ENCODE measurements at places on chromosomes 4 and X.
A peak's percentile ranks its signal among the peaks of the same experiment; 100 is the strongest.

DNA sequence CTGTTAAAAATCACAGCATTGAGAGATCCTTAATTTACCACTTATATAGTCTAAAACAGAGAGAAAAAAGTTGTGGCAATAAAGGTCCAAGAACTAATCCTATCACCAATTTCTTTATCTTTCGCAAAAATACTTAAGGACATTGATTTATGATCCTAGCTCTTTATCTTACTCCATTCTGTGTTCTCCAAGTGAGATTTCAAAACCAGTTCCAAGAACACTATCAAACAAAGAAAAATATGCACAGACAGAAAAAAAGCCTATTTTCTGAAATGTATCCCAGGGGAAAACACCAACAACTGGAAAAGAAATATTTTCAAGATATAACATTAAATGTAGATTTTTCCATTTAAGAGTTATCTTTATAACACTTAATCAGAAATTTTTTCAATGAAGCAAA, 172.8 kb downstream of the APBB2 start:
- DNase-seq = no peak

GRCh38 chrX:154596290-154596929, 11.5 kb downstream of the CTAG1A start:
- DNase-seq = peak; percentile 52

GRCh38 chr4:13452927-13453579, 31.1 kb downstream of the RAB28 start:
- no peak for DNase-seq

GRCh38 chr4:48902266-48902665, 4.3 kb downstream of the OCIAD2 start:
- DNase-seq = no peak

- no peak for DNase-seq
These were observed 81.5 kb downstream of the ATP10D start for GRCh38 chr4:47566566-47566965.

- no peak for DNase-seq
These were observed 63.1 kb downstream of the SLC10A7 start for GRCh38 chr4:146458594-146458993.

- no peak for DNase-seq
These were observed 10.3 kb downstream of the ZDHHC9 start for GRCh38 chrX:129833153-129833990.

- DNase-seq = peak; percentile 53
These were observed 282.1 kb downstream of the BCOR start for GRCh38 chrX:39815631-39816030.

DNA sequence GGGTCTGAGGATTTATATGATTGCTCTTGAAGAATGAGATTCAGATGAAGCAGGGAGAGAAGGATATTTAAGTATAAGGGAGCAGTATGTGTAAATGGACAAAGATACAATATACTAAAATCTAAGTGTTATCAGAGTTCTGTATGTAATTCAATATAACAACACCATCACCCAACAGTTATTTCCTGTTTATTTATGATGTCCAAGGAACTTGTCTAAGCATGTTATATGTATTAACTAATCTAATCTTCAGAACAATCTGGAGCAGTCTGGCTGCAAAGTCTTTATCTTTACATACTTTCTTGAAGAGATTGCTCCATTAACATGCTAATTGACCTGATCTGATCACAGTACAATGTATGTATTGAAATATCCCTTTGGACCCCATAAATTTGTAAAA, 203.8 kb upstream of the WDFY3 start:
- DNase-seq = no peak

- DNase-seq = no peak
These were observed 25.2 kb upstream of the SORCS2 start for GRCh38 chr4:7166981-7167700.

GRCh38 chr4:129094347-129094746, 1.0 kb upstream of the SCLT1 start:
- no peak for DNase-seq

DNA sequence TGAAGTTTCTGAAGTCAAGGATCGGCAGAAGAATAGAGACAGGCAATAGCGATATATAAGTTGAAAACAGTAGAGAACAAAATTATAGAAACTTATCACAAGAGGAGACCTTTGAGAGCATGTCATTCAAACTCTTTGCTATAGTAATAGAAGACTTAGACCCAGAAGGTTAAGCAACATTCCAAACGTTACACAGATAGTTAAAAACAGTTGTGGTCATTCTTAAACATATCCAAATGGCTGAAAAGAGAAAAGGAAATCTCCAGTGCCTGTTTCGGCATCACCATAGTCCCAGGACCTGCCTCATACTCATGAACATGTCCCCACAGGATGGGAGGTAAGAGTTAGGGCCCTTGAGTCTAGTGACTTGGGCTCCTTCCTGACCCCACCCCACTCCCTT, 258.1 kb upstream of the NOCT start:
- DNase-seq = no peak

DNA sequence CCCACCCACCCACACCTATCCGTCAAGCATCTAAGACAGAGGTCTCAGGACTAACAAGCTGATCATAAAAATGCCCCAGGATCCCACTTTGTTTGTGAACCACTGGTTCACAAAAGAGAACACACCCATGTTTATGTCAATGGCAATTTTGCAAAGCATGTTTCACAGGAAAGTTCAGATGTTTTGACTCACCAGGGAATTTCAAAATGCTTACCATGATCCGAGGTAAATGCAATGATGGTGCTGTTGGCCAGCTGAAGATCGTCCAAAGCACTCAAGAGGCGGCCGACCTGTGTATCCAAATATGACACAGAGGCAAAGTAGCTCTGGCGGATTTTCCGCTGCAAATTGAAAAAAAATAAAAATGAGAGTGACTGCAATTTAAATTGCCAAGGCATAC, 15.0 kb downstream of the IDS start:
- no peak for DNase-seq

GRCh38 chr4:84531689-84532088, 32.6 kb upstream of the NKX6-1 start:
- DNase-seq = no peak

- DNase-seq = no peak
These were observed 57.7 kb upstream of the PASD1 start for GRCh38 chrX:151505796-151506195.

DNA sequence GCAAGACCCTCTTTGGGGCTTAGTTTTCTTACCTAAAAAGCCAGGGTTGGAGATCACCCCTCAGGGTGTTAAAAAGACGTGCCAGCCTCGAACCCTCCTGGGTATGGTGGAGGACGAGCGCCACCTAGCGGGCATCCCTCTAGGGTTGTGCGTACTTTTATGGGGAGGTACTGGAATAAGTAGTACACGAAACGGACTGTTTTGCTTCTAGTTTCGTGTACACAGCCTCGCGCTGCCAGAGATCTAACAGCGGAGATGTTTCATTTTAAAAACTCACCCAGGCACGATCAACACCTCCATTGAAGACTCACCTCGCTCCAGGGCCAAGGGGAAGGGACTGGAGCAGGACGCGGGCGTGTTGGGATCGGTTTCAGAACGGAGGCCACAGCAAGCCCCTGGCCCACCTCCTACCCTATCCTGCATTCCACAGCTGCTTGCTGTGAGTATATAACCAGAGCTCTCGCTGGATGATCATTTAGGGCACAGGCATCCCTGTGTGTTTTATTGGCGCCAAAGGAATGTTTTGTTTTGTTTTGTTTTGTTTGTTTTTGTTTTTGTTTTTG, 4.8 kb upstream of the NKX3-2 start:
- peak; percentile 88 for DNase-seq

DNA sequence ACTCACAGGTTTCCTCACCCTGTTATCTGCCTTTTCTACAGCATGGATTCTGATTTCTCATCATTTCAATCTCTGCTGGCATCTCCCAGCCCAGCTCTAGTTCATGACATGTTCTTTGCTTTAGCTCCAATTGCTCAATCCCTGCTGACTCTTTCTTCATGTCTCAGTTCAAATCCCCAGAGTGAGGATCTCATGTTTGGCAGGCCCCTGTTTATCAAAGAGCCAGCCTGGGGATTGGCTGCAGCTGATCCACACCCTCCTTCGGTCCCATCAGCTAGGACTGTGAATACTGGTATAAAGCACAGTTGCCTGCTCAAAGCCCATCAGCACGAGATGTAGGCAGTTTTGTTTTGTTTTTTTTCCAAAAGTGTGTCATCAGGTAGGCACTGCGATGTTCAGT, 14.4 kb upstream of the CC2D2A start:
- no peak for DNase-seq

DNA sequence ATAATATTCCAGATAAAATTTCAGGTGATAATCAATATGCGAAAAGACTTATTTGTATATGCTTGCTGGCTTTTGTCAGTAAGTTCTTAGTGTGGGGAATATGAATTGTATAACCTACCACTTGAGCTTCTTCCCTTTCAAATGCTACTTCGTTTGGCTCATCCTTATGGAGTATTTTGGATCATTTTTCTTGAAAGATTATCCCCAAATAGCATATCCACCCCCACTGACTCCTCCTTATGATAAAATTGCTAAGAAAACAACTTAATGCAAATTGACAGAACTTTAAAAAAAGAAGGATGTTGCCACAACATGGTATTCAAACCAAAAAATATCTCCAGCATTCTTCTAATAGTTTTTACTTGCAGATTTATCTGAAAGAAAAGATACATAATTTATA, 393.3 kb downstream of the PPP3CA start:
- no peak for DNase-seq

GRCh38 chr4:27007507-27007906, 146.9 kb downstream of the STIM2 start:
- no peak for DNase-seq

DNA sequence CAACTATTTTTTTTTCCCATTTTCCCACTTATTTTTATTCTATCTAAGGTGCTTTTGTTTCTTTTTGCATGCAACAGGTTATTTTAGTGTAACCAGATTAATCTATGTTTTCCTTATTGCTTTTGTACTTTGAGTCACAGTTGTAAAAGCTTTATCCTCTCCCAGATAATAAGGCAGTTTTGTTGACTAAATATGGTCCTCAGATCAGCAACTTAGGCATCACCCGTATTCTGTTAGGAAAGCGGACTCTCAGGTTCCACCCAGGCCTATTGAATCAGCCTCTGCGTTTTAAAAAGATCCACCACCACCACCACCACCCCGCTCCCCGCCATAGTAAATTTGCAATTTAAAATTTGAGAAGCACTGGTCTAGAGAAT, 58.6 kb upstream of the USP9X start:
- DNase-seq = no peak

DNA sequence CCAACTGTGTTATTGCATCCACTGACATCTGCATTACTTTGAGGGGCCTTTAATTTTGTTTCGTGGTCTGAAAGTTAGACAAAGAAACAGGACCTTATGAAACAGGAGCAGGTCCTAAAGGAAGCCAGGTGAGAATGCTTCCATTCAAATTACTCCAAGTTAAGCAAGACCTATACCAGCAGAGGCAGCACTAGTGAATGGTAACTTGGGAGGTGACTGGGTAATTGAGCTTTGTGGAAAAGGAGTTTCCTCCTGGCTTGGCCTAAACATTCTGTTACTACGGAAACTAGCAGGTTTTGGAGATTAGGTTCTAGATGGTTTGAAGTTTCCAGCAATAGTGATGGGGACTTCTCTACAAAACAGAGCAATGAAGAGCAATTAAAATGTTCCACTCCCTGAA, 173.5 kb downstream of the NKX6-1 start:
- DNase-seq = no peak

DNA sequence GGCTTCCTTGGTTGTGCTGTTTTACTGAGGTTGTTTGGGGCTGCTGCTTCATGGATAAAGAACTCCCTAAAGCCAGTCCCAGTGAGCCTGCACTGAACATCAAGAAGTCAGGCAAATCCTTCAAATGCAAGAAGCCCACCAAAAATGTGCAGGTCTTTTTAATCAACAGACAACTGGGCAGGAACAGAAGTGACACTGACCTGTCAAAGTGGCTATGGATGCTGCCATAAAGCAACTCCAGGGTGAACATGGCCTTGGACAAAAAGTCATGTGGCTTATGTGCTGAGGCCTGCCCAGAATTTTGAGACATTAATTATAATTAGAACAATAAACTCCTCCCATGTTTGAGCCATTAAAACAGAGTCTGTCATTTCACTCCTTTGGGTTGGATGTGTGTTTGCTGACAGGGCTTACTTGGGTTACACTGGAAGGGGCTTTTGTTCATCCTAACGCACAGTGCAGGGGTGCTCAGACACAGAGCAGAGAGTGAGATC, at the start of gene ETDC:
Gene ETDC (plus strand): TSS at position 51 of the 494 bp plus-strand sequence. CDS start 0 bp downstream, at position 51.
- no peak for DNase-seq

- DNase-seq = no peak
These were observed 26.1 kb upstream of the PTTG2 start for GRCh38 chr4:37934096-37934495.

DNA sequence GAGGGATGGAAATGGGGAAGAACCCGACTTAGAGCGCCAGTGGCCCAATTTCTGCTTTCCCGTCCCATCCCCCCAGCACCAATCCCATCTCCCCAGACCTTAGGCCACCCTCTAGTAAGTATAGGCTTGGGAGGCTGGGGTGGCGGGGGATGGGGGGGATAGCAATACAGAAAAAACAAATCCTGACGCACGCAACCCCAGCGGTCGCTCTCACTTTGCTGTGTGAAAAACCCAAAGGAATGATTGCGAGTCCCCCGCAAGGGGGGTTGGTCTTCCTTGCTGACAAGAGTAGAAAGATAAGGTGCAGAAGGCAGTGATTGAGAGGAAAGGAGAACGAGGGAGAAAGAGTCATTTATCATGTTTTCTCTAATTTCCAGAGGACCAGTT, 863 bp downstream of the CPE start:
- DNase-seq = no peak

- DNase-seq = no peak
These were observed 167.4 kb upstream of the FAM47A start for GRCh38 chrX:34299451-34299967.

GRCh38 chr4:77854431-77855111, 8.1 kb upstream of the MRPL1 start:
- no peak for DNase-seq

DNA sequence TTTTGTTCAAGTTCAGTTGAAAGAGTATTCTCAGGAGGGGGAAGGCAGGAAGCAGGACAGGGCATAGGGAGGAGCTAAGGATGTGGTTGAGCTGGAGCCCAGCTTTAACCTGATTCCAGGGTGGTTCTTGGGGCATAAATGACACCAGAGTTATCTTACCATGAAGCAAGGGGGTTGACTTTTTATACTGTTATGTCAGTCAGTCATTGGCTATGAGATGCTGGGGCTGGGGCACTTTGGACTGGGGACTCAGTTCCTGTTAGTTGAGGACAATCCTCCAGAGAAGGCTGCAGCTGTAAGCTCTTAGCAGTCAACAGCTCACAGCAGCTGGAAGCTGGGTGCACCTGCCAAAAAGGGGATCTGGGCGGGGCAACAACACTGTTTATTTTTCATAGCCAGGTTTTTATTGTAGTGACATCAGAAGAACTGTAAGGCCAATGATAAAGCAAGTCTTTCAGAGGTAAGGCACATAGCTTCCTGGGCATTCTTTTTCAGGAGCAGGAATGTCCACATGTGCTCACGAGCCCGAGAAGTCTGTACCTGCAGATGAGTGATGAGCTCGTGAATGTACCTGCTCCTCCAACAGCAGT, 78.5 kb downstream of the MID1IP1 start:
- DNase-seq = peak; percentile 76

GRCh38 chrX:111823128-111823527, 52.9 kb upstream of the TRPC5OS start:
- DNase-seq = no peak

All from Jurkat, Clone E6-1 (cell line).